ENCODE measurements at places on chromosomes 13 and 19. TPM values are rescaled to one million over a fixed set of nuclear protein-coding genes. Genes with fewer than 3 reads are reported as not detected.

Gene ZNF414
- 17.7 TPM for total RNA-seq

- DNase-seq: no peak
These were observed 21.5 kb upstream of the OXGR1 start for GRCh38 chr13:97015661-97016350.

DNA sequence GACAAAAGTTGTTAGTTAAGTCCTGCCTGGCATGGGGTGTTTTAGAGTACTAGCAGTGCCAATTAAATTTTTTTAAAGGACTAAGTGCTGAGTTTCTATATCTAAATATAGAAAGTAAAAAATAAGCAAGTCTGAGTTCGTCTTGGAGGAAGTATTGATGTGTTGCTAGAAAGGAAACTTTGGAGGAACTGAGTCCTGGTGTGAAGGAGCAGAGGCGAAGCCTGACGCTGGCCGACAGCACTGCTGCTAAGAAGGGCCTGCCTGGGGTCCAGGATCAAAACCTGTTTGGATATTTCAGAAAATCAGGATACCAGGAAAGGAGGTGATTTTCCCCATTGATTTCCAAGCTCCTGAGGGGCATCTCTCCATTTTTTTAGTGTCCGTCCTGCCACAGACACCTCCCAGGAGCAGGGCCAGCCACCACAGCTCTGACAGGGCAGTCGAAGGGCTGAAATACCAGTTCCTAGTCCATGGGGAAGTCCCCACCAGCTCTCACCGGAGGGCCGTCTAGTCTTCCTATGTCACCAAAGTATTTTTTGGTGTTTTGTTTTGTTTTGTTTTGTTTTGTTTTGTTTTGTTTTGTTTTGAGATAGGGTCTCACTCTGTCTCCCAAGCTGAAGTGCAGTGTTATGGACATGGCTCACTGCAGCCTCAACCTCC lies 38.2 kb upstream of the NPAS1 start:
- no peak for DNase-seq

DNA sequence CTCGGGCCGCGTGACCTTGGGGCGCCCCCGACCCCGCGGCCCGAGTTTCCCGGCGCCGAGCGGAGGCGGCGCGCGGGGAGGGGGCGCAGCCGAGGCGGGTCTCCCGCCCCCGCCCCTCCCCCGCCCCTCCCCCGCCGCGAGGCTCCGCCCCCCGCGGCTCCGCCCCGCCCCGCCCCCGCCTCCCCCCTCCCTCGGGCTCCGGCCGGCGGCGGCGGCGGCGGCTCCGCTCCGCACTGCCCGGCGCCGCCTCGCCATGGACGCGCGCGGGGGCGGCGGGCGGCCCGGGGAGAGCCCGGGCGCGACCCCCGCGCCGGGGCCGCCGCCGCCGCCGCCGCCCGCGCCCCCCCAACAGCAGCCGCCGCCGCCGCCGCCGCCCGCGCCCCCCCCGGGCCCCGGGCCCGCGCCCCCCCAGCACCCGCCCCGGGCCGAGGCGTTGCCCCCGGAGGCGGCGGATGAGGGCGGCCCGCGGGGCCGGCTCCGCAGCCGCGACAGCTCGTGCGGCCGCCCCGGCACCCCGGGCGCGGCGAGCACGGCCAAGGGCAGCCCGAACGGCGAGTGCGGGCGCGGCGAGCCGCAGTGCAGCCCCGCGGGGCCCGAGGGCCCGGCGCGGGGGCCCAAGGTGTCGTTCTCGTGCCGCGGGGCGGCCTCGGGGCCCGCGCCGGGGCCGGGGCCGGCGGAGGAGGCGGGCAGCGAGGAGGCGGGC lies at the start of gene HCN2:
Gene HCN2 (plus strand): TSS at position 189 of the 703 bp plus-strand sequence. CDS start 65 bp downstream, at position 254.
- DNase-seq: no peak

Gene PSG3
- total RNA-seq: not detected

Gene LGI4
- 0.43 TPM for total RNA-seq

DNA sequence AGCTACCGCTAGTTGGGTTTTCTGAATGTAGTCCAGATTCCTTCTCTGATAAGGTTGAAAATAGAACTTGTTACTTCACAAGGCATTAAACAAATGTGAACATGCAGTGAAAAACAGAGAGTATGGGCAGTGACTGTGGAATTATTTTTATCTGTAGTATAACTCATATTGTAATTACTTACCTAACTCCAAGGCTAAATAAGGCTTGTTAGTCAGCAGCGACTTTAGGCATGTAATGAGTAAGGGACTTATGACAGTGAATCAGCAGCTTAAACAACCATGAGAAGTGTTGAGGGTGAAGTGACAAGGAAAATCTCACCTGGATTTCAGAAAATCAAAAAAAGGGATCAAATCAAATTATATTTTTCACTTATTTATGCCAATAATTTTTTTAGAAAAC lies 1719.5 kb upstream of the MIR17HG start:
- peak; percentile 66 for DNase-seq

- peak; percentile 82 for DNase-seq
These were observed at the start of gene ZNF256 for GRCh38 chr19:57947419-57948134. Gene ZNF256 (minus strand): TSS chr19:57947706. CDS start chr19:57947474, 232 bp downstream.

- no peak for DNase-seq
These were observed 63.3 kb downstream of the ZIC5 start for GRCh38 chr13:99908140-99908803.

DNA sequence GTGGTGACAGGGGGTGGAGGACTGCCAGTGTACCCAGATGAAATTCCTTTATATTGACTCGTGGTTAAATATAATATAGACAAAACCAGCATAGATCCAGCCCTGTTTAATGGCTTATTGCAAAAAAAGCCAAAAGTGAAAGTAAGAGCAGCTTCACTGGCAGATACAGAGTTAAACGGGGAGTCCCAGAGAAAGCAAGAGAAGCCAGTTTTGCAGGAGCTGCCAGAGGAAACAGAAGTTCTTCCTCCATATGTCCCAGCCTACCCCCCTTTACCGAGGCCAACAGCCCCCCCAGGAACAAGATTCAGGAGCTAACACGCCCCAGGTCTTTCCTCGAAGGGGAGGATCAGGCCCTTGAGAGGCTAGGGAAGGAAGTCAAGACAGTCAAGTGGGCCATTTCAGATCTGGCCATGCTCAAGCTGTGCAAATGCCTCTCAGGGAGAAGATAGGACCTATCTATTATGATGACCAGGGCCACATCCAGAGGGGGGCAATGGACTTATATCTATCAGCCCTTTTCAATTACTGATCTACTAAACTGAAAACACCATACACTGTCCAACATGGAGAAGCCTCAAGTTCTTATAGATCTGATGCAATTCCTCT lies 47.2 kb upstream of the ZNF737 start:
- DNase-seq: no peak

DNA sequence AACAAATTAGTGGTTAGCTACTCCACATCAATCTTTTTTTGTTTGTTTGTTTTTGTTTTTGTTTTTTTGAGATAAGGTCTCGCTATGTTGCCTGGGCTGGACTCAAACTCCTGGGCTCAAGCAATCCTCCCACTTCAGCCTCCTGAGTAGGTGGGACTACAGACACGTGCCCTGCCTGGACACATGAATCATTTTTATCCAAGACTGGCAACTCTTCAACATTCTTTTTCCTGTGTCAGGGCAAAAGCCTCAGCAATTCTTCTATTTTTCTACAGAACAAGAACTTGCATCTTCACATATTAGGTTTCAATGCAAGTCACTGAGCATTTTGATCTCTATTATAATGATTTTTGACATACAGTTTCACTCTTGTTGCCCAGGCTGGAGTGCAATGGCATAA lies 76.8 kb upstream of the LRCH1 start:
- DNase-seq: no peak

Gene KLF5
- total RNA-seq: 11.5 TPM

Gene IGFL3
- 0.53 TPM for total RNA-seq

DNA sequence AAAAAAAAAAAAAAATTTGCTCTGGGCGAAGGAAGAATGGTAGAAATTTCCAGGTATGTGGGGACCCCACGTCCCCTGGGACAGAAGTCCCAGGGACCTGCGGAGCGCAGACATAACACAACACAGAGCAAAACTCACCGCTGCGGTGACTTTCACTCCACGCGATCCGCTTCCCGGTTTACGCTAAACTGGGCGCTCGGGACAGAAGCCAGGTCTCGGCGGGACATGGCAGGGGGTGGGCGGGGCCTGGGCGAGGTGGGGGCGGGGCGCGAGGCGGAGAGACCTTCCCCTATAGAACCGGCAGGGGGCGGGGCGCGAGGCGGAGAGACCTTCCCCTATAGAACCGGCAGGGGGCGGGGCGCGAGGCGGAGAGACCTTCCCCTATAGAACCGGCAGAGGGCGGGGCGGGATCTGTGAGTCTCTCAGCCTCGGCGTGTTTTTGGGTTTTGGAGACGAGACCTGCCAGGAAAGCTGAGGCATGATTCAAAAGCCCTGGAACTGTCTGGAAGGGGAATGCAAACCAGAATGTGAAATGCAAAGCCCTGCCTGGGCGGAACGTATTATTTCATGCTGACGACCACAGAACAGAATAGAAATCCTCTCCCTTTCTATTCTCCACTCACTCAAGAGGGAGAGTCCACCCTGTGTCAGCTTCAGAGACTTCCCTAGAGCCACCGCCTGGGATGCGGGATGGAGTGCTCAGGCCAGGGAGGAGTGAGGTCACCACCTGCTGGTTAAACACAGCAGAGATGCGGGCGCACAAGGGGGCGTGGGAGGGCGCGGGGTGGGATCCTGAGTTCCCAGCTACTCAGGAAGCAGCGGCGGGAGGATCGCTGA lies 20.2 kb upstream of the ERVV-1 start:
- DNase-seq: peak; percentile 35

Gene ARRDC2
- 12.2 TPM for total RNA-seq

- DNase-seq: peak; percentile 20
These were observed 830.2 kb upstream of the SPRY2 start for GRCh38 chr13:81171065-81171647.

Gene ZNF649
- total RNA-seq: 2.4 TPM

DNA sequence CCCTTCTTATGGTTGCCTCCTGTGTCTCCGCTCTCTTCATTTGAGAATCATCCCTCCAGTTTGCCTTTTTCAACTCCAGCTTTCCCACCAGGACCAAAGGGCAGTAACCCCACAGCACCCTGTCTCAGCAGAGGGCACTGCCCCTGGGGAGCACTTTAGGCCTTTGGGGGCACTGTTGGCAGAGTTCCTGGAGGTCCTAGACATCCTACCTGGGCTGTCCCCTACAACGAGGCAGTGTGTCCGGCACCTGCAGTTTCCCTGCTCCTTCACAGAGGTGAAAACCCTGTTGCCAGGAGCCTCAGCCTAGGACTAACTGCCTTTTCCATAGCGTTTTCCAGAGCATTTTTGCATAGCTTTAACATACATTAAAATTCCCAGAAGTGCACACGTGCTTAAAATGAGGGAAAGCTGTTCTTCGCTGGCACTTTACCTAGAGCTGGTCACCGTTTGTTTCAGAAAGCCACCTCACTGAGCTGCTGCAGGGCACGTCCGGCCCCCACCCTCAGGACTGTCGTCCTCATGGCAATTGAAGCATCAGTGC lies 234.9 kb downstream of the TEX29 start:
- no peak for DNase-seq

Gene GPR4
- total RNA-seq: not detected

- DNase-seq: no peak
These were observed 24.9 kb downstream of the SLC8A2 start for GRCh38 chr19:47446534-47447469.

Gene MYH14
- total RNA-seq: 2.8 TPM

Gene ARHGAP35
- total RNA-seq: 14.1 TPM

Gene NR1H2
- total RNA-seq: 97.3 TPM

DNA sequence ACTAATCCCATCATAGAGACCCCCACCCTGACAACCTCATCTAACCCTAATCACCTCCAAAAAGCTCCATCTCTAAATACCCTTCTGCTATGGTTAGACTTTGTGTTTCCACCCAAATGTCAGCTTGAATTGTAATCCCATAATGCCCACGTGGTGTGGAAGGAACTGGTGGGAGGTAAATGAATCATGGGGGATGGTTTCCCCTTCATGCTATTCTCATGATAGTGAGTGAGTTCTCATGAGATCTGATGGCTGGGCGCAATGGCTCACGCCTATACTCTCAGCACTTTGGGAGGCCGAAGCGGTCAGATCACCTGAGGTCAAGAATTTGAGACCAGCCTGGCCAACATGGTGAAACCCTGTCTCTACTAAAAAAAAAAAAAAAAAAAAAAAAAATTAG lies 2.6 kb downstream of the VMAC start:
- no peak for DNase-seq

- DNase-seq: no peak
These were observed 43.1 kb downstream of the ZNF611 start for GRCh38 chr19:52691737-52692136.

DNA sequence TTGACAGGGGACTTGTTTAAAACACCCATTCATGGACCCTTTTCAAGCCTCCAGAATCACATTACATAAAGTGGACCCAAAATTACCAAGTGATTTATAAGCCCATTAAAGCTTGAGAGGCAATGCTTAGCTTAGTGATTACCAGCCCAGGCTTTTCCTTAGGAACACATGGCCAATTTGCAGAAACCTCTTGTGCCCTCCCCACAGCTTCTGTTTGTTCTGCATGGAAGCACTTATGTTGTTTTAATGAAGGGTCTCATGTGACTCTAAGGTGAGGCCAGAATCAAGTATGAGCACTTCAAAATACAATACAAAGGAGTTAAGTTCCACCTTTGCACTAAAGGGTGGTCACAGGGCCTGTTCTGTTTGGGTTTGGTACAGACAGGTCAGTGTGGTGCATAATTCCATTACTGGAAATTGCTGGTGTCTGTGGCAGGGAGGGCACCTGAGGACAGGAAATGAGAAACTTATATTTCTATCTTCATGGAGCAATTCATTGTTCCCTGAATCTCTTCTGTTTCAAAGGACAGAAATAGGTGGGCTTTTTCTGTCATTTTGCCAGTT lies 15.3 kb downstream of the ZNF486 start:
- DNase-seq: no peak

Gene CCDC70
- not detected for total RNA-seq

Gene CCDC122
- total RNA-seq: 8.1 TPM

Gene FFAR3
- total RNA-seq: not detected

Gene SYNGR4
- not detected for total RNA-seq

Gene KLK14
- total RNA-seq: not detected
